ENCODE measurements at places on chromosomes 3 and 15. TPM values are rescaled to one million over a fixed set of nuclear protein-coding genes. Genes with fewer than 3 reads are reported as not detected.

PRR20G gene
- not detected for total RNA-seq

GRCh38 chr3:37520907-37521341 is 340.8 kb upstream of the CTDSPL start:
- DNase-seq: no peak
- H3K27ac ChIP-seq: peak overlapping the region; percentile 44
- H3K4me3 ChIP-seq: no peak overlapping the region
- H3K36me3 ChIP-seq: no peaks in the 10 kb centered on the region
- no peaks in the 10 kb centered on the region for H3K27me3 ChIP-seq

- no peak overlapping the region for H3K27ac ChIP-seq
- no peak for DNase-seq
- no peaks in the 10 kb centered on the region for H3K4me1 ChIP-seq
- no peaks in the 10 kb centered on the region for H3K27me3 ChIP-seq
- H3K4me3 ChIP-seq: no peak overlapping the region
Measured at GRCh38 chr3:330494-331115, 134.0 kb downstream of the CHL1 start.

GRCh38 chr3:123067689-123068600 is 1.1 kb downstream of the PDIA5 start:
- peak overlapping the region; percentile 92 for H3K4me3 ChIP-seq
- no peak overlapping the region for H3K27ac ChIP-seq
- DNase-seq: no peak
- H3K36me3 ChIP-seq: no peaks in the 10 kb centered on the region

GRCh38 chr3:137998121-137999042 is 11.6 kb upstream of the CLDN18 start:
- H3K27me3 ChIP-seq: no peaks in the 10 kb centered on the region
- H3K4me3 ChIP-seq: no peak overlapping the region
- no peak for DNase-seq
- H3K36me3 ChIP-seq: no peaks in the 10 kb centered on the region
- no peaks in the 10 kb centered on the region for H3K4me1 ChIP-seq
- H3K27ac ChIP-seq: no peak overlapping the region

DNA sequence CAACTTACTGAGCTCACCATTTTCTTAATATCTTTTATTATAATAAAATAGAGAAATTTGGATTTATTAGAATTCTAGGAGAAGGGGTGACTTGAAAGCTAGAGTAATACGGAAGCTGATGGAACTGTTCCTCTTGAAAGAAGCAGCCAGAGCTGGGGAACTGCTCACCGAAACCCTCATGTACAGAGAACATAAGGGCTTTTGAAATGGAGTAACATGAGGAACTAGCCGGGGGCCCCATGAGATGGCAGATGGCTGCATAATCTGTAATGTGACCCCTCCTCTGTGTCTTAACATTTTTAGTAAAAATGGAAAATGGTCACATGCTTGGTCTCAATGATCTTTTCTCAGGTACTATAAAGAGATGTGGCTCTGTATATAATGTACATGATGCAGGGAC is 15.7 kb upstream of the DYNC1LI1 start:
- H3K4me3 ChIP-seq: no peak overlapping the region
- no peaks in the 10 kb centered on the region for H3K4me1 ChIP-seq
- no peak overlapping the region for H3K27ac ChIP-seq

Data from breast epithelium (tissue), 4 donors.